ENCODE measurements at places on chromosomes 4 and X.

- DNase-seq = no peak
Observed at GRCh38 chr4:152850377-152850776, 70.6 kb downstream of the ARFIP1 start.

DNA sequence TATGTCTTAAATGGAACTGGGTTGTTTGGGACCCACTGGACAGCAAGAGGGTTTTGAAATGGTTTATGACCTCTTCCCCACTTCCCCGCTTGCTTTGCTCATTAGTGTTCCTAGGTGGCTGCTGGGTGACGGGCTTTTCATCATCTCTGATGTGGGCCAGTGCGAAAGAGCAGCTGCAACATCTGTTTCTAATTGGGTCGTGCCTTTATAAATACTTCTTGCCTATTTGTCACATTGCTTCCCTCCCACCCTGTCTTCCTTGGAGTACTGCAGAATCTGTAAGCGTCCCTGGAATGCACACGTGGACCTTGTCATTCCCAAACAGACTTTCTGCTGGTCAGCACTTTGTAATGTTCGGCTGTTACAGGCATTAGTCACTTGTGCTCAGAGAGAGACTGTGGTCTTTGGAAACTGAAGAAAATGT, 35.2 kb downstream of the SEPTIN11 start:
- DNase-seq = no peak

DNA sequence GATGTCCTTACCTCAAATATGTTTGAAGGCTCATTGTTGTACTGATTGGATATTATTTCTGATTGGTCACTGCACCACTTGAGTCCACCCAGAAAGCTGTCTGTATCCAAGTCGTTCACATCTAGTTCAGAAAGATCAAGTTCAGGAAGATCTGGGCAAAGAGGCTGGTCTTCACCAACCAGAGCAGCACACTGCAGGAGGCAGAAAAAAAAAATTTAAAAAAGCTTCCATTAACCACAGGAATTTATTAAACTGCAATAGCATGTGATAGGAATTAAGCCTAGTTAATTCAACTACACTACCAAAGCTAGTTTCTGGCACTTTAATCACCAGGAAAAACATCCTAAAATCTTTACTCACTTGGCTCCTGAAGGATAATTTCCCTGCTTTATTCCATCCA, 5.1 kb downstream of the PPARGC1A start:
- no peak for DNase-seq

DNA sequence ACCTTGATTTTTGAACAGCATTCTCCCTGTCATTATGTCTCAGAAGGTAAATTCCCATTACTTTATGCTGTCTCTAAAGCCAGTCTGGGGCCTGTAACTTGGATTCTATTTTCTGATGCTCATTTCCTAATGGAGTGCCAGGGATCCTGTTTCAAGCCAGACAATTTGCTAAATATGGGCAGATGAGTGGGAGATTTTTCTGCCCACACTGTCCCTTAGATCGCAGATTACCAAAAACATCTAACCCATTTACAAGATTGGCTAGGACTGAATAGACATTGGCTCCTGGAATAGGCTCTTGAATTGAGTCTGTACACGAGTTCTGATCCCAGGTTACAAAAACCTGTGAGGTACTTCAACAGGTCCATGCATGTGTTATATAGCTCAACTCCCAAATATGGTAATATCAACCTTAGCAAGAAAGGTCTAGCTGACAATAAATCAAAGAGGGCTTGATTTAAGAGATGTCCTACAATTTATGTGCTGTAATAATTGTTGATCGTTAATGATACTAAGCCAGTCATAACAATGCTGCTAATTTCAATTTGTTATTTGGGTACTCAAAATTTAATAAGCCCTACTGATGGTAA, 5.7 kb downstream of the GPC3 start:
- no peak for DNase-seq

DNA sequence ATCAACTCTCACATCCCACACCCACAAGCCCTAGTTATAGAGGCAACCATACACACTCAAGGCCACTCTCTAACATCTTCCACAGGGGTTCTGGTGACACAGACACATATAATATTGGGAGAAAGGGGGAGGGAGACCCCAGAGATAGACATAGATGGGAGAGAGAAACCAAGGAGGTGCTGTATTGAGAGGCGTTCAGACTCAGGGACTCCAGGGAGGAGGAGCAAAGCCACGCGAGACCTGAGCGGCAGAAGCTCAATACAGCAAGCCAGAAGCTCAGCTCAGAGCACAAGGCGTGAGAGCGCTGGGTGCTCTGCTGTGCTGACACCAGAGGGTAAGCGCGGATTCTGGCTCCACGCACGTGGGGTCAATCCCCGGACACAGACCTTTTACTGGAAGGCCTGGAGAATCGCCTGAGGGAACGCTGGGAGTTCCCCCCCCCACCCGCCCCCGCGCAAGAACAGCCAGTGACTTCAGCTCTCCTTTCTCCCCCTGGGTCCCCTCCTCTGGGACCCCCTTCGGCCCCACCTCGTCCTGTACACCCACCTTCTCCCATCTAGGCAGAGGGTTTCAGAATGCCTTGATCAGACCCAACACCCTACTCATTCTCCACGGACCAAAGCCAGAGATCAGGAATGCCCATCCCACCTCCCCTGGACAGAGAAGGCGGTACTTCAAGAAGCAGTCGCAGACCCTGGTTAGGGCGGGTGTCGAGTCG, 8.7 kb downstream of the MSX1 start:
- DNase-seq = no peak

DNA sequence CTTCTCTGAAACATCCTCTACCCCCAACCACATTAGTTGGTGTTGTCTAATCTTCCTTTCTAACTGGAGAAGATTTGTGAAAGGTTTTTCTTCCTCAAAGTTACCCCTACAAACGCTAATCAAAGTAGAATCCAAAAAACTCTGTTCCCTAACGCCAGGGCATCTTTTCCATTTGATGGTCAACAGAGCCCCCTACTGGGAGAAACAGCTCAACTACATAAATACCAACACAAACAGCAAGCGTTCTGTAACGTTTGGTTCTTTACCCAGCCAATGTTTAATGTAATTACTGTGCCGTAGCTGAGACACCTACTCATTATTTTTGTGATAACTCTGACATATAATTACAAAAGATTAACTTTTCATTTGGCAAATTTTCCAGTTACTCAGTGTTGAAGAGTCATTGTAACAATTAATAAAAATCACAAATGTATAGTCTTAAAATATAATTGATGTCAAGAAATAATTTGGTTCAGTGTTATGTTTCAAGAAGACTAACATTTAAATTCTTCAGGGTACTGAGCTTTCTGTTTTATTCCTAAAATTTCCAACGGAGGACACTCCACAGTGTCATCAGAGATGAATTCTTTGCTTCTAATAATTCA, 94.9 kb upstream of the TBC1D9 start:
- DNase-seq = peak; percentile 51

DNA sequence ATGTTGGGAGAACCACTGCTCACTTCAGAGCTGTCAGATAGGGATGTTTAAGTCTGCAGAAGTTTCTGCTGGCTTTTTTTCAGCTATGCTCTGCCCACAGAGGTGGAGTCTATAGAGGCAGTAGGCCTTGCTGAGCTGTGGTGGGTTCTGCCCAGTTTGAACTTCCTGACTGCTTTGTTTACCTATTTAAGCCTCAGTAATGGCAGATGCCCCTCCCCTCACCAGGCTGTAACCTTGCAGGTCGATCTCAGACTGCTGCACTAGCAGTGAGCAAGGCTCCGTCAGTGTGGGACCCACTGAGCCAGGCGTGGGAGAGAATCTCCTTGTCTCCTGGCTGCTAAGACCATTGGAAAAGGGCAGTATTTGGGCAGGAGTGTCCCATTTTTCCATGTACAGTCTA, 36.8 kb downstream of the AFM start:
- no peak for DNase-seq

GRCh38 chrX:16445166-16445752, 204.7 kb upstream of the S100G start:
- no peak for DNase-seq

DNA sequence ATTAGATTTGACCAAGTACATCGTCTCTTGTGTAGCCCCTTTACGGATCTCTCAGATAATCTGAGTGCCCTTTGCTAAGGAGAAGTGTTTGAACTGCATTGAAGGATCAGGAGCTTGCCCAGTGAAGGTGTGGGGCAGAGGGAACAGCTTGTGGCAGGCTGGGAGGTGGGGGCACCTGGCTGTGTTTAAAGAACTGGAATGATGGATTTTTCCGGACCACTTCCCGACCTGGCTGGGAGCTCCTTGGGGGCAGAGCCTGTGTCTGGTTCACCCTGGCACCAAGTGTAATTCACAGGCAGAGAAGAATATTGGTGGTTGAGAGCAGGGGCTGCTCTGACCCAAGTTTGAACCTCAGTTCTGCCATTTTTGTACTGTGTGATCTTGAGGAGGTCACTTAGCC, 18.5 kb downstream of the TBC1D14 start:
- no peak for DNase-seq

GRCh38 chrX:63282828-63283227, 68.3 kb downstream of the SPIN4 start:
- DNase-seq = no peak

DNA sequence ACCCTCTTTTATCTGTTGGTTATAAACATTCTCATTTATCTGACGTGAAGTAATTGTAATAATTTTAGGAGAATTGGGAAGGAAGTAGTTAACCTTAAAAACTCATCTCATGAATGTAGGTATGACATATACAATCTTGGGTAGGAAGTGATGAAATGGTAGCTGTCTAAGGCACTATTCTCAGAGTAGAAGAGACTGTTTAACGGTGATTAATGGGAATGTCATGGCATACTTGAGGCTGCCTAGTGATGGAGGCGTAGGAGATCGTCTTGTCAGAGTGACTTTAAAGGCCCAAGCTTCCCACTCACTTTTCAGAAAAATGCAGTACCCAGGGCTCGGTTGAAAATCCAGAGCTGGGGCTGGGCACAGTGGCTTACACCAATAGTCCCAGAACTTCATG, 19.4 kb upstream of the AGA start:
- DNase-seq = no peak

- DNase-seq = no peak
Observed at GRCh38 chr4:36753048-36753447, 471.6 kb downstream of the DTHD1 start.

DNA sequence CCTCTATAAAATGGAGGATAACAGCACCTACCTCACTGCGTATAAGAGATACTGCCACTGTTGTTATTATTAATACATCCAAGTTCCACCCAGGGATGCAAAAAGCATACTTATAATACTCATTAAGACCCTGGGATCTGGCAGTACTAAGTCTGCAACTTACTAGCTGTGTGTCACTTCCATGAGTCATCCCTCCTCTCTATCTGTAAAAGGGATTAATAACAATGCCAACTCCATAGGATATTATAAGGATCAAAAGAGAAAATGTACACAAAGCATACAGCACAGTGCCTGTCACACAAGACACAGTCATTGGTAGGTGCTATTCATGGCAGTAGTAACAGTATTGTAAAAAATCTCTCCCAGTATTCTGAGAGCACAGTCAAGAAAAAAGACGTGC, 216.7 kb downstream of the HS6ST2 start:
- no peak for DNase-seq

- no peak for DNase-seq
Observed at GRCh38 chr4:120830204-120830603, 92.3 kb downstream of the PRDM5 start.

DNA sequence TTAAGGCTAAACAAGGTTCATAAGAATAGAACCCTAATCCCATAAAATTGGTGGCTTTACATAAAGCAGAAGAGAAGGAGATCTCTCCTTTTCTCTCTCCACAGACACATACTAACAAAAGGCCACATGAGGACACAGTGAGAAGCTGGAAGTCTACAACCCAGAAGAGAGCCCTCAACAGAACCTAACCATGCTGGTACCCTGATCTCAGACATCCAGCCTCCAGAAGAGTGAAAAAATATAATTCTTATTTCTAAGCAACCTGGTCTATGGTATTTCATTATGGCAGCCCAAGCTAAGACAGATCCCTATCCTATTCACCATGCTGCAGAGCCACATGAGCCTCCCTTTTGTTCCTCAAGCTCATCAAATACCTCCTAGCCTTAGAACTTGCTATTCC, 195.5 kb downstream of the ANTXR2 start:
- no peak for DNase-seq

All from globus pallidus (tissue), 1 donor.